ENCODE measurements at places on chromosomes 5 and 9.

DNA sequence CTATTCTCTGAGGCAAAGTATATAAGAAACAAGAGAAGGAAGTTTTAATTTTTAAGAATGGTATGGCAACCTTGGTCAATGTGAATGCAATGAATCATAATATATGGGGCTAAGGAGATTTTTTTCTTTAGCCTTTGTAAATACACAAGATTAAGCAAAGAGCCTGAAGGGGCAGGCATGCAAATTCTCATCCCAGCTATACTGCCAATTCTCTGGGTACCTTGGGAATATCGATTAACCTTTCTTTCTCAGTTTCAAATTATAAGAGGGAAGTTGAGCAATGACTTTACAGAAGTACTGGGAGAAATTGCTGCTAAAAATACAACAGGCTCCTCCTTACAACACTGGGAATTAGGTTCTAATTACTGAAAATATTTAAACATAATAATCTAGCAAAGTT lies 97.5 kb downstream of the MRPS27 start:
- DNase-seq, result no peak

DNA sequence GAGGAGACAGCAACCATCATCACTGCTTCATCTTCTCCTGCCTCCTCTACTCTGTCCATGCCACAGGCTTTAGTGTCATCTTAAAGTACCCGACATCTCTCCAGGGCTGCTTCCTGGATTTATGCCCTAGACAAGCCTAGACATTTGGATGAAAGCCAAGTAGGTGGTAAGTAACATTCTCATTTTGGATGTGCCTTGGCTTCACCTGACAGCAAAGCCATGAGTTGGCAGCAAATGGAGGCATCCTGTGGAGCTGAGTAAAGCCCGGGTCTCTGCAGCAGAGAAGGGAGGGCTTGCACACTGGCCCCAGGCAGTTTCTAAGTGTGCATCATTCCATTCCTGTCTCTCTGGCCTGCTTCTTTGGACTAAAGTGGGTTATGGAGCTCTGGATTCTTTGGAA lies 299.1 kb downstream of the DMAC1 start:
- no peak for DNase-seq

- no peak for DNase-seq
Measured at GRCh38 chr9:129648092-129648763, 6.3 kb upstream of the ASB6 start.

GRCh38 chr5:106956886-106957285 lies 713.9 kb downstream of the EFNA5 start:
- no peak for DNase-seq

DNA sequence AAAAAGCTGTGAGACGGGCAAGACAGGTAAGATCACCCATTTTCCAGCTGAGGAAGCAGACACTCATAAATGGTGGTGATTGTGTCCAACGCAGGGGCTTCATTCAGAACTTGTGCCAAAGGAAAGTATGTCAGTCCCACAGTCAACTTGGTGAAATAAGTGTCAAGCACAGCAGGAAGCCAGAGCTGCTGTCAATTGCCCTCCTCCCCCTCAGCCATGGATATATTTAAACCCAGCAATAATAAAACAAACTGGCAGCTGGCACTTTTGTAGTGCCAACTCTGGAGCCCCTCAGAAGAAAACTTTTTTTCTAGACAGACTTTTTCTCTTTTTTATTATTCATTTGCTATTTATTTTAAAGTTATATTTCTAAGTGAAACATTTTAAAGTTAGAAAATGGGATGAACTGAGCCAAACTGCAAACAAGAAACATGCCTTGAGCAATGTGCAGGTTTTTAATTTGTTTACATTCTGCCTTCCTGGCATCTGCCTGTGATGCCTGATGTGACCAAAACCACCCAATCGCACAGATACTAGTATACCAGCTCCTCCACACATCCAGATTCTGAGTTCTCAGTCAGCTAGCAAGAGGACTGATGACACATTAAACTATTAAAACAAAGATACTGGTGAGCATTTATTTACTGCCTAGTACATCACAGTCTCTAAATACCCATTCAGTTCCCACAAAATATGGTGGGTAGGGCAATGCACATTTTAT lies 17.0 kb downstream of the DMAC1 start:
- no peak for DNase-seq

DNA sequence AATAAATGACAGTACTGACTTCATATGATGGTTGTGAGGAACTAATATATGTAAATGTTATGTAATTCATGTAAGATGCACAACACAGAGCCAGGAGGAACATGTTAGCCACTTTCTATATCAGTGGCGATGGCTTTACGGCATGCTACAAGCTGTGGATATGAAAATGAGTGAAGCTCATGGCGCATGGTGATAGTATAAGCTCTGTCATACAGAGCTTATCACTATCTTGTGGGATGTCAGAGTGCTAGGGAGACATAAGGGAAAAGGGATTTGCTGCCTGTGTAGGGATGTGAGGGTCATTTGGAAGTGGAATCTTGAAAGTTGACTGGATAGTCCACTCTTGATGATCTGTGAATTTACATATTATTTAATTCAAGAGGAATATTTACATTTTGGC lies 13.6 kb downstream of the CPEB4 start:
- DNase-seq, result no peak

GRCh38 chr5:53613061-53613460 lies 52.6 kb downstream of the NDUFS4 start:
- DNase-seq, result no peak

- no peak for DNase-seq
Measured at GRCh38 chr5:42581845-42582244, 158.6 kb downstream of the GHR start.

DNA sequence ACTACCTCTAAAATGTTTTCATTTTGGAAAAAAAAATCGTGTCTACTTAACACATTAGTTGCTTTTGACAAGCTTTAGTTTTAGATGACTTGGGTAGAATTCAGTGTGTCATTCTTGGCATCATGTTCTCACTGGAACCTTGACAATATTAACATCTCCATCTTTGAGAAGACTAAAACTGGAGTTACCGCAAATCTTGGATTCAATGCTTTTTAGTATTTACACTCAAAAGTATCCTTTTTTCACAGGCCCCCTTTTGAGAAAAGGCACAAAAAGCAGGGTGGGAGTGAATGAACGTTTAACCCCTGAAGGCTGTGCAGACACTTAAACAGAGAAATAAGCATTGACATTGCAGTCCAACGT lies 549.1 kb downstream of the CSNK1G3 start:
- no peak for DNase-seq

GRCh38 chr5:131947445-131947844 lies 2.0 kb upstream of the MEIKIN start:
- no peak for DNase-seq

- DNase-seq, result no peak
Measured at GRCh38 chr5:3337812-3338541, 257.7 kb upstream of the IRX1 start.

GRCh38 chr9:113954591-113954990 lies 78.5 kb downstream of the ZNF618 start:
- no peak for DNase-seq

DNA sequence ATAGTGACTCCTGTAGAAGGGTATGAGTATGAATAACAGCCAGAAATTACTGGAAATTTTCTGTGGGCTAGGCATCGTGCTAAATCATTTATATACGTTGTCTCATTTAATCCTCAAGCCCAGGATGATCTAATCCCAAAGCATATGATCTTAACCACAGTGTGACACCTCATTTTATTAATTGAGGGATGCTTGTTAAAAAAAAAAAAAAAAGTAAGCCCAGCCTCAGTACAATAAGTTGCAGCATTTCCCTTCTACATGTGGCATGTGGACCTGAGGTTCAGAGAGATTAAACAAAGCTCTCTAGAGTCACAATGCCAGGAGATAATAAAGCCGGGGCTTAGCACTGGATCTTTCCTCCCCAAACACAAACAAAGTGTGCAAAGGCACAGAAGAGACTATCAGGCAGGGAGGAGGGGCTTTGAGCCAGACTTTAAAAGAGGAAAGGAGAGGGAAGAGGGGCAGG lies 49.5 kb downstream of the KLF4 start:
- DNase-seq, result no peak

DNA sequence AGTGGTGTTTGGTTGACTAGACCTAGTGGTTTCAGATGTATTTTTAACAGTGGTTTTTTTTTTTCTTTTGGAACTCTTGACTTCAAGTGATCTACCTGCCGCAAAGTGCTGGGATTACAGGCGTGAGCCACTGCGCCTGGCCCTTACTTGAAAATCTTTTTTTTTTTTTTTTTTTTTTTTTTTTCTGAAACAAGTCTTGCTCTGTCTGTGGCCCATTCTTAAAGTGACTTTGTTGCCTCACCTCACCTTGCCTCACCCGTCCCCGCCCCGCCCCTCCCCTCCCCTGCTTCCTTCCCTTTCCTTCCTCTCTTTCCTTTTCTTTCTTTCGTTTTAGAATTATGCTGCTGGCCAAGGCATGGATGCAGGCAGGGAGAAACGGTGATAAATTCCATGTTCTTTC lies 26.0 kb downstream of the GPBP1 start:
- DNase-seq, result no peak

DNA sequence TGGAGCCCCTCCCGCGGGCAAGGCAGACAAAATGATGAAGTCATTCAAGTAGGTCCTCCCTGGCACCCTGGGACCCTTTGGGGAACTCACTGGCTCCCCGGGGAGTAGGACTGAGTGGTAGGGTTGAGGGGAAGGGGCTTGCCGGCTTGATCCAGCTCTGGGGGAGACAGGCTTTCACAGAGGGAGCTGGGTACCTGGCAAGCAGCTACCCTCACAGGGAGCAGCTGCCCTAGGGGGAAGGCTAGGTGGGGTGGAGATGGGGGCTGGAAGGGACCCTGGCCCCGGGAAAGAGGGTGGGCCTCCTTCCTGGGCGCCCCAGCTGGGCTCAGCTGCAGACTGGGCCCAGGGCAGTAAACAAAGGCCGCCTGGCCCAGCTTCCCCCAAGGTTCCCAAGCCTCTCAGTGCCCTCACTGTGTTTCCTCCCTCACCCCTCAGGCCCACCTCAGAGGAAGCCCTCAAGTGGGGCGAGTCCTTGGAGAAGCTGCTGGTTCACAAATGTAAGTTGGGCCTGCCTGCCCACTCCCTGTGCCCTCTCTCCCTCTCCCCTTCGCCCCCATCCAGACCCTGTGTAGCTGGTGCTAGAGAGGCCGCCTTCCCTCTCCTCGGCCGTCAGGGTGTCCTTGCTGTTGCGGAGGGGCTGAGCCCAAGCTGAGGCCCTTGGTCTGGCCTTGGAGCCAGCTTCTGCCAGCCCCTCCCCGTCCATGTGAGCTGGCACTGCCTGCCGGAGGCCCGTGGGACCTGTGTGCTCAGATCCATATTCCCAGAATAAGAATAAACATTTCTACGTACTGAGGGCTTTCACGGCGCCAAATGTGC lies 131.2 kb downstream of the RGS3 start:
- no peak for DNase-seq

- no peak for DNase-seq
Measured at GRCh38 chr5:67206461-67206860, 9.9 kb upstream of the CD180 start.

DNA sequence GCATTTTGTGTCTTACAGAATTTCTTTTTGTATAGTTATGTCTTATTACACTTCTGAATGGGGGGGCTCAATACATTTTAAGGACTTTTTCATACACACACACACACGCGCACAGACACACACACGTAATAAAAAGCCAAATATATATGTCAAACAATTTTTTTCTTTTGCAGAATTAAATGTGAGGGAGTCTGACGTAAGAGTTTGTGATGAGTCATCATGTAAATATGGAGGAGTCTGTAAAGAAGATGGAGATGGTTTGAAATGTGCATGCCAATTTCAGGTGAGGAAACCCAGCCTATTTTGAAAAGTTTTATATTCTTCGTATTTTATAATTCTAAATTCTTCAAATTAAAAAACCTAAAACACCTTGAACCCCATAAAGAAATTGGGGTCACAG lies 25.6 kb downstream of the TMEFF1 start:
- no peak for DNase-seq

- DNase-seq, result no peak
Measured at GRCh38 chr9:83144492-83144891, 81.5 kb upstream of the RASEF start.

- DNase-seq, result no peak
Measured at GRCh38 chr5:104187656-104188055, 625.1 kb upstream of the NUDT12 start.

- DNase-seq, result no peak
Measured at GRCh38 chr9:95819636-95820035, 55.9 kb upstream of the ERCC6L2 start.
